ENCODE measurements at places on chromosomes 1 and 21.

DNA sequence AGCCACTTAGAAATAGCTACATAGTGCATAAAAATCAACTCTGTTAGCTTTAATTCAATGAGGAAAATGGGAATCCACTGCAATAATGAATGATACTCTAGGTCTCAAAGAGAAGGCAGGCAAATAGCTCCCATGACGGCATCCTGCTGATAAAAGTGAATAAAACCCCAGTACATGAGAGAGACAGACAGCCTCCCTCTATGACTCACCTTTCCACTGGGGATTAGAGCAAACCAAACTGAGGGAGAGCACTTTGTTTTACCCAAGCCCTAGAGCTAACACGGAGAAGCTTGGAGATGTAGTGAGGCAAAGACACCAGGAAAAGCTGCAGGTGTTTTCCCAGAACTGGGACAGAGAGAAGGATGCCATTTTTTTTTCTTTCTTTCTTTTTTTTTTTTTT, 621.9 kb downstream of the LRRIQ3 start:
- no peak for DNase-seq

GRCh38 chr1:236907205-236907604, 97.0 kb downstream of the MT1HL1 start:
- no peak for DNase-seq

DNA sequence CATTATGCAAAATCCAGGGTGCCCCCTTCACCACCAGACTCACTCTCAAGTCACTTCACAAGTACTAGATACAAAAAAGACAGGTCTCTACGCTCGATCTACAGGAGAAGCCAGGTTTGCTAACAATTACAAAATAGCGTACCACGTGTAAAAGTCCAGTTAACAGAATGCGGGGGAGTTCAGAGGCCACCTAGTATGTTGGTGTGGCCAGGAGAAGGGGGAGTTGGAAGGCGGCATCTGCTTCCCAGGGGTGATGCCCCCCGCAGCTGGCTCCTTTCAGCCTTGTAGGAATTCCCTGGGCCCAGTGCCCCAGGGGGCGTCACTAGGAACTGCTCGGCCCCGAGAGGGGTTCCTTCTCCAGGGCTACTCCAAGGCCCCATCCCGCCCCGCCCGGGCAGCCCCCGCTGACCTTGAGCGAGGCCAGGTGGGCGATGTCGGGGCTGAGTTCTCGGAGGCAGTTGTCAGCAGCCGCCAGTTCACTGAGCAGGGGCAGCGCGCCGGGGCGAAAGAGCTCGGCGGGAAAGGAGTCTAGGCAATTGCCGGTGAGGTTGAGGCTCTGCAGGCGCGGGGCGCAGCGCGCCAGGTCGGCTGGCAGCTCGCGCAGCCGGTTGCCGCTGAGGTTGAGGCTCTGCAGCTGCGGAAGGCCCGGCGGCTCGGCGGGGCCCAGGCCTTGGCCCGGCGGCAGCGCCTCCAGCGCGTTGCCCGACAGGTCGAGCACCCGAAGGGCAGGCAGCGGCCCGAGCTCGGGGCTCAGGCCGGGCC, 664 bp downstream of the LRRC47 start:
- DNase-seq, result no peak

DNA sequence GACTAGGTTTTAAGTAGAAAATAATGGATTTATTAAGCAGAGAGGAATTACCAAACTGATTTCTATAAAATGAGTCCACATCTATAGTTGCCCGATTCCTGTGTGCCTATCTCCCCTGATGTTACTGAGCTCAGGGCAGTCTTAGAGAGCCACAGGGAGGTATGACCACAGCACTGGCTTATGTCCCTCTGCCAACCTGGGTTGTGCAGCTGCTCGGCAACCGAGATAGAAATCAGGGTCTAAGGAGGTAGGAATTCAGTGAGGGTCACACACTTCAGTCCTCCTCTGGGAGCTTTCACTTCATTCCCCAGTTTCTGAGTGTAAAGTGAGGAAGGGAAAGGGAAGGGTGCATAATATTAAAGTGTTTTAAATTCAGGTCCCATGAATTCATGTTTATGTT, 386.8 kb downstream of the KCNH1 start:
- DNase-seq, result no peak

GRCh38 chr1:29830383-29830782, 594.1 kb downstream of the PTPRU start:
- DNase-seq, result no peak

GRCh38 chr1:54378157-54378873, 27.9 kb downstream of the SSBP3 start:
- DNase-seq, result no peak

- DNase-seq, result no peak
Observed at GRCh38 chr21:26052057-26052456, 118.5 kb downstream of the APP start.

GRCh38 chr21:24895885-24896734, 711.2 kb downstream of the MRPL39 start:
- no peak for DNase-seq

DNA sequence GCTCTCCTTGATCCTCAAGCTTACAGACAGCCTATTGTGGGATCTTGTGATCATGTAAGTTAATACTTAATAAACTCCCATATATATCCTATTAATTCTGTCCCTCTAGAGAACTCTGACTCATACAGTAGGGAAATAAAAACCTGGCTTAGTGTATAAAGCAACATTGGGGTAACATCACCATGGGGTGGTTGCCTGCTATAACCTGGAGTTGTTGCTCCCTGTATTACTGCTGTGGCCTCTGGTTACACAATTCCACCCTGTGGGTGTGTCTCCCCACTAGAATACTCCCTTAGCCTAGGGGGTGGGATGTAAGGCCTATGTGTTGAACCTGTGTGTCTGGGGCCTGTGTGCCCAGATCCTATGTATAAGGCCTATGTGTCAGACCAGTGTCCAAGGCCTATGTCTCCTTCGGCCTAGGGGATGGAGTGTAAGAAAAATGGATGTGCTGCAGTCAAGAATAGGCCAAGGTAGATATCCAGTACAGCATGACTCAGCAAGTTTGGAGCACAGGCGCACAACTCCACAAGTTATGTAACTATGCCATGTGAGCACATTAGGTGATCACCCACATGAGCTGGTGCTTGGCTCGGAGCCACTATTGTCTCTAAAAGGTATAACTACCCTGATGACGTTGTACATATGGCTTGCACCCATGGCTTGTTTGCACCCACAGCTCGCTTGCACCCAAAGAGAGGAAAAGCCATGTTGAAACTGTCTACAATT, 96.8 kb upstream of the C1orf21 start:
- DNase-seq, result no peak

DNA sequence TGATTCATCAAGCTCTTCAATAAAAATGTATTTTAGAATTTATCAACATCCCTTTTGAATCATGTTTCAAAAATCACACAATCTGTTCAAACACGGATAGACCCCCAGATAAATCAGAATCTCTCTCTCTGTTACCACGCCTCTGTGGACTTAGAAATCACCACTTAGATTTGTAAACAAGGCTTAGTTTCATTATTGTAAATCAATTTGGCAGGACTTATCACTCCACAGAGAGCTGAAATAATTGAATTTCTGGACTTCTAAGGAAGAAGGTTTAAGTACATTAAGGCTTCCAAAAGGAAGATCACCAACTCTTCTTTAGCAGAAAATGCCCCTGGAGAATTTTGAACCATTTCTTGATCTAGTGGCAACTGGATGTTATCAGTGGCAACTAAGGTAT, 100.4 kb downstream of the APP start:
- DNase-seq, result no peak

- DNase-seq, result no peak
Observed at GRCh38 chr1:67830928-67831830, 2.1 kb downstream of the GNG12 start.

- no peak for DNase-seq
Observed at GRCh38 chr1:109712321-109712864, 342 bp downstream of the GSTM5 start.

DNA sequence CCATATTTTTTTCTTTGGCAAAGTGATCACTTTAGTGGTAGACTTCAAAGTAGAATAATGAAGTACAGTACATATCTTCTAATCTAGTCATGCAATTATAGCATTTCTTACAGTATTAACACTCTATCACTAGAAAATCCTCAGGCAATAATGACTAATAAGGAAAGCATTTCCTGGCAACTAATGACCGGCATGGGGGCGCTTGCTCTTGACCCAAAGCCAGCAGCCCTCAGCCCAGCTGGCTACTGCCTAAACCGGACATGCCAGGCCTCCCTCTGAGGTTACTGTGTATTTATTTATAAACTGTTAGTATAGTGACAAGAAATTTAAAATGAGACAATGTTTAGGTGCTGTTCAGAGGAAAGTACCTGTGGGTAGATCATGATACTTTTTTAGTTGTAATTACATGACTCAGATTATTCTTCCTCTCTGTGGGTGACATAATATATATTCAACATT, 633.8 kb downstream of the PTPRC start:
- no peak for DNase-seq

GRCh38 chr1:223642237-223642636, 23.3 kb downstream of the CAPN8 start:
- DNase-seq, result no peak

DNA sequence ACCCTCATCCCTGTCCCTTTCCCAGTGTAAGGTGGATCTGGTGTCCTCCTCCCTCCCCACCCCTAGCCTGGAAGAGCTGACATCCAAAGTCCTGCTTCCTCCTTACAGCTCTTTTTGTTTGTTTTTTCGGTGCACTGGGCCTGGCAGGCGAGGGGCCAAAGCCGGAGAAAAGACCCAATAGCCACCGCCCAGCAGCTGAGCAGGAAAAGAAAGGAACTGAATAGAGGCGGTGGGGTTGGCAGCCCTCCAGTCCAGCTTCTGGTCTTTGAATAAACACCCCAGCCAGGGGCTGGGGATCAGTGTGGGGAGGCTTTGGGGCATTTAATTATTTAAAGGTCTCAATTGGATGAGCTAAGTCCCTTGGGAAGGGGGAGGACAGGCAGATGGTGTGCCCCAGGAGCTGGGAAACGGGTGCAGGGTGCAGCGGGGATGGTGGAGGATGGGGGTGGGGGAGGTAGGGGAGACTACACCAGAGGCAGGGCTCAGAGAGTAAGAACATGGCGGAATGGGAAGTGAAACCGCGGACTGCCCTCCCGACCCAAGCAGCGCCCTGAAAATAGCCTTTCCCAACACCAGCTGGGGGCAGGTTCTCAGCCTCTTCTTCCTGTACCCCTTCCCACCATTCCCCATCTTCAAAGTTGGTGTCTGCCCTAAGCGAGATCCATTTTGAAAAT, 20.2 kb downstream of the BTG2 start:
- DNase-seq, result no peak

DNA sequence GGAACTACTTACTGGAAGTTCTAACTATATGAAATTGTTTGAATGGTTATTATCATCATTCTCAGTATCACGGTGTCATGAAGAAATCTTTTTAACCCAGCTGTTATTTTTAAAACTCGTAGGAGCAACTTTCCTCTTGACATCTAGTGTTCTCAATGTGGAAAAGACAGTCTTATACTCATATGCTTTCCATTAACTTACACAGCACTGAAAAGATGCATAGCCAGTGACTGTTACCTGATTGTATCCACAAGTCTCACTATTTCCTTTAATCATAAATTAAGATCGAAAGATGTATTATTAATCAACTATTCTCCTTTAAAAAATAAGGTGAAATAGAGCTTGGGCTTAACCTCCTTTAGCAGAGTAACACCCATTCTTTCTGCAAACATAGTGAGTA, 59.7 kb upstream of the TNFSF4 start:
- DNase-seq, result no peak

- no peak for DNase-seq
Observed at GRCh38 chr1:10945991-10946509, 66.4 kb upstream of the TARDBP start.

Measured in CD4-positive, alpha-beta T cell treated with Interleukin-12 subunit alpha and Interleukin-12 subunit beta, for 1 hour (primary cell).